ENCODE measurements at places on chromosomes 6 and 20.

DNA sequence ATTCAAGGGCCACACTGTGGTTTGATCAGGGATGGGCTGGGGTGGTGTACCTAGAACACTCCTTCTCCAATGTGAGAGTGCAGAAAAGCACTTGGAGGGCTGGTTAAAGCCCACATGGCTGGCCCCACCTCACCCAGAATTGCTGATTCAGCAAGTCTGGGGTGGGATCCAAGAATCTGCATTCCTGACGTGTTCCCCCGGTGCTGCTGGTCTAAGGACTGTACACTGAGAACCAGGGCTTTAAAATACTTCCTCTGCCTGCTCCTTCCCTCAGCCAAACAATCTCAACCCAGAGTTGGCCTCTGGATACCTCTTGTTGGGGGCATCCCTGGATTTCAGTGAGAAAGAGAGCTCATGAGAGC, 13.4 kb upstream of the OCSTAMP start:
- no peak for DNase-seq

- no peak for DNase-seq
Measured at GRCh38 chr20:40724566-40724965, 35.5 kb upstream of the MAFB start.

DNA sequence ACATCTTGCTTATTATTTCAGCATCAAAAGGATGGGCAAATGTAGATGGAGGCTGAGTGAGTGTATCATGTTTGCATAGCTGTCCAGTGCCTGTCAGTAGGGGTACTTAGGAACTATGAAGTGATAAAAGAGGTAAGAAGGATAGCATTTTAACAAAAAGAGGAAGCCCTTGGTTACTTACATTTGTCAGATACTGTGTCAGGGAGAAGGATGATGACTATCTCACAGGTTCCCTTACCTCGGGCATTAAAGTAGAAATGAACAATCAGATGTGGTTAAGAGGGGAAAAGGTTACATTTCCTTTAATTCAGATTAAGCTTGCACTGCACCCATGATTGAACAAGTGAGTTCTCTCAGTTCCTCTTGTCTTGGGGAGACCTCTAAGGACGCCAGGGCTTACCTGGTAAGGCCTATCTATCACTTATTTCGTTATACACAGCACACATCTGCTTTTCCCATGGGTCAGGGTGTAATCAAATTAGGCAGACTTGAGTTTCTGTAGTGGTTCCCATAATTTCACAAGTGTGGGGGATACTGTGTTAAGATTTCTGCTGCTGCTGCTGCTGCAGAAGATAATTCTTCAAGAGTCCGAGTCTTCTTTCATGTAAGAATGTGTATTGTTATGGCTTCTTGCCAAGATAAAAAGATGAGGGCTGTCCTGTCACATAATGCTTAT, 4.5 kb downstream of the FOXO3 start:
- no peak for DNase-seq

DNA sequence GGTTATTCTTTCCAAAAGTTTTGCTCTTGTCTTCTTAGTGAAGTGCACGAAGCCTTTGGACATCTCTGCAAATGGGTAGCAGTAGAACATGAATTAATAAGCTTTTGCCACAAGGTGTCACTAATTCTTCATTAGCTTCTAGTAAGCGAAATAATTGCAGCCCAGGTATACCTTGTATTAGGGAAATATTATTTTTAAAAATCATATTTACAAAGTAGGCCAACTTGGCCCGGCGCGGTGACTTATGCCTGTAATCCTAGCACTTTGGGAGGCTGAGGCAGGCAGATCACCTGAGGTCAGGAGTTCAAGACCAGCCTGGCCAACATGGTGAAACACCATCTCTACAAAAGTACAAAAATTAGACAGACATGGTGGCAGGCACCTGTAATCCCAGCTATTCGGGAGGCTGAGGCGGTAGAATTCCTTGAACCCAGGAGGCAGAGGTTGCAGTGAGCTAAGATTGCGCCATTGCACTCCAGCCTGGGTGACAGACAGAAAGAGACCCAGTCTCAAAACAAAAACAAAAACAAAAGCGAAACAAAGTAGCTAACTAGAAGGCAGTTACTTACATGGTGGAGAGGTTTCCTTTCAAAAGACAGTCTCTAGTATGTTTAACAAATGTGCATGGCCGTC, 8.8 kb upstream of the RSPH3 start:
- no peak for DNase-seq

DNA sequence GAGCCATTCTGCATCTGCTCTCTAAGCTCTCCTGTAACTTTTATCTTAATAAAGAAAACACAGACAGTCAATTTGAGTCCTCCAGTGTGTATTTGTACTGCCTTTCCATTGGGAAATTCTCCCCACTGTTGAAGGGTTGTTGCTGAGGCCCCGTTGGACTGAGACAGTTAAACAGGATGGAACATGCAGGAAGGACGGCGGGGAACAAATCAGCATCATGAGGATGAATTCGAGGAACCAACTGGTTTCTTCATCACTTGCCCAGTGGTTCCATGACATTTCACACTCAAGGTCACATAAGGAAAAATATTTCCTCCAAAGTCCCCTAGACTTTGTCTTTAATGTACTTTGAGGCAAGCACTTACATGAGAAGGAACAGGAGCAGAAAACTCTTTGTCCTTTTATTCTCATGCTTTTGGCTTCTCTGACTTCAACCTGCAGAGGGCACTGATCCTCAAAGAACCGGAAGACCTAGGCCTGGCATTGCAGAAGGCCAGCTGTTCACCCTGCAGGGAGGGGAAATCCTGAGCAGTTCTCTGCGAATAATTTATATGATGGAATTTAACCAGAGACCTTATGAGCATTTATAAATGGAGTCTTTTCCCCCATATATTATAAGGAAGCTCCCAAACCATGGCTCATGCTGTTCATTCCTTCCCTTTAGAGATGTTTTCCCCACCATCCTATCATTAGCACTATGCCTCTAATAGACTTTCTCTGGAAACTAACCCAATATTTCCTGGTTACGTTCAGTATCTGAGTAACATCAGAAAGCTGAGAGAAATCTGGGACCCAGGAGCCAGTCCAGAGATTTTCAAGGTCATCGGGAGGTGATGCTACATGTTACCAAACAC, 55.2 kb upstream of the ADGRF1 start:
- DNase-seq: no peak

DNA sequence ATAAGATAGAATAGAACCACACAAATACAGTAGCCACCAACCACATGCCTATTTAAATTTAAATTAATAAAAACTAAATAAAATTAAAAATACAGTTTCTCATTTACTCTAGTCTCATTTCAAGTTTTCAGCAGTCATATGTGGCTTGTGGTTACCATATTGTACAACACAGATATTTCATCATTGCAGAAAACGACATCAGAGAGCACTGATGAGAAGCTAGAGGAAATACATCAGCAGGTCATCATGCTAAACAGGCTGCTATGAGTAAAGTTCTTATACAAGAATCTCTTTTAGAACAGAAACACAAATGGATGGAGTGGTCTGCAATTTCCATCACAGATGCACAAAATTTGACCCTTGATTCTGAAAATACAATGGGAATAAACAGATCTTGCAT, 36.6 kb downstream of the TBC1D32 start:
- no peak for DNase-seq

DNA sequence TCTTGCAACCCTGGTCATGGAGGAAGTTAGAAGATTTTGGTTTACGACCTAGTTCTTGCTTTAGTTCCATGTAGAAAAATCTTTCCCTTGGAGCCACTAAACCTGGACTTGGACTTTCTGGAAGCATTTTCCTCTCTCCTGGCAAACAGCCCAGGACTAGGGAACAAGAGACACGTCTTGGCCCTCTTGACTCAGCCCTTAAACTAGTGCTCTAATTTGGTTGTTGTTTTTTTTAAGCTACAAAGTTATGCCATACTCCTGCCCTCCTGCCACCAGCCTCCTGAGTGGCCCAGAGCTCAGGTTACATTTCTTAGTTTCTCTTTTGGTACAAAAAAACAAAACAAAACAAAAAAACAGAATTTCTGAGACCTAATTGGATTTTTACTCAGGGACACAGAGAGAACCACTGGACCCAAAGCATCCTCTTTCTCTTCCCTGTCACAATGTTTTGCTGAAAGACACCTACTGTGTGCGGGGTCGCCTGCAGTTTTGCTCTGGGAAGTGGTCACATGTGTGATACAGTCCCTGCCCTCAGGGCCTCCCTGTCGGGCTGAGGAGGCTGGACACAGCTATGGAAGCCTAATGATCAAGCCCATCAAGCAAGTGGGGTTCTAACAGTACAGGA, 32.3 kb upstream of the SCUBE3 start:
- no peak for DNase-seq

DNA sequence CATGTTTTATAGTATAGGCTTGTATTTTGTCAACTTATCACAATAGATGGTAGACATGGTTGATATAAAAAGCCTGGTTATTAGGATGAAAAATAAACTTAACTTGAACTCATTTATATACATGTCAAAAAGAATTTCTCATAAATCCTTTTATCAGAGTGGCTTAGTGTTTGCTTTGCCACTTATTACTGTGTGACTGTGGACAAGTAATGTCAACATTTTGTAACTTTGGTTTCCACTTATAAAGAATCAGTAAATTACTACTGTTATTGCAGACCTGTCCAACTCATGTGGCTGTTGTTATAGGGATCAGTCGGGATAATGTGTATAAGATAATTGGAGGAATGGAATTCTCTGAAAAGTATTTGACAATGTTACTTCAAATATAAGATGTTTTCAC, 894.8 kb upstream of the FLRT3 start:
- no peak for DNase-seq

DNA sequence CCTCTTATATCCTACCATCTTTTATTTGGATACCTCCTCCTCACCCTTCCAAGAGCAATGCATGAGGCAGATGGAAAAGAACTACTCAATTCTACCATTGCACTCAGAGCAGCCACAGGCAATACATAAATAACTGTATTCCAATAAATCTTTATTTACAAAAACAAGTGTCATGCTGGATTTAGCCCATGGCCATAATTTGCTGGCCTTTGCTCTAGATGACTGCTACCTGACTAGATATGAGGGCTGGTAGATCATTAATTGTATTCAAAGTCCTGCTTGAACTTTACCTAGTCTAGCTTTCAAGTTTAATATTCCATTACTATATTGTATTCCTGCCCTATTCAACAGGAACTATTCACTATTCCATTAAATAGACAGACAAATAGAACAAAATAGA, 37.1 kb downstream of the AFG1L start:
- no peak for DNase-seq

GRCh38 chr6:155261111-155261900, 2.5 kb upstream of the CLDN20 start:
- no peak for DNase-seq

DNA sequence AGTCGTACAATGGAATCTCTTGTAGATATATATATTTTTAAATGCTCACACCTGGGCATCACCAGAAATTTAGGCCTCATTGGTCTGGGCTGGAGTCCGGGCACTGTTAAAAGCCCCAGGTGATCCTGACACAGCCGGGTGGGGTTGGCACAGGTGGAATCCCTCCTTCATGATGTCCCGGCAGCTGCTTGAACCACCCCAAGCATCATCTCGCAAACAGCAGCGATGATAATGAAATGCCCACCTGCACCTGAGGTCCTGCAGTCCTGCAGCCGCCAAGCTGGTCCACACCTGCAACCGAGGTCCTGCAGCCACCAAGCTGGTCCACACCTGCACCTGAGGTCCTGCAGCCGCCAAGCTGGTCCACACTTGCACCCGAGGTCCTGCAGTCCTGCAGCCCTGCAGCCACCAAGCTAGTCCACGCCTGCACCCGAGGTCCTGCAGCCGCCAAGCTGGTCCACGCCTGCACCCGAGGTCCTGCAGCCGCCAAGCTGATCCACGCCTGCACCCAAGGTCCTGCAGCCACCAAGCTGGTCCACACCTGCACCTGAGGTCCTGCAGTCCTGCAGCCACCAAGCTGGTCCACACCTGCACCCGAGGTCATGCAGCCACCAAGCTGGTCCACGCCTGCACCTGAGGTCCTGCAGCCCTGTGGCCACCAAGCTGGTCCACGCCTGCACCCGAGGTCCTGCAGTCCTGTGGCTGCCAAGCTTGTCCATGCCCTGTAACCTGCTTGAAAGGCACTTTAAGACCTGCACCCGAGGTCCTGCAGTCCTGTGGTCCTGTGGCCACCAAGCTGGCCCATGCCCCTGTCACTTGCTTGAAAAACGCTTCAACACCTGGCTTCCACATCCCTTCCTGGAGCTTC, 261.2 kb downstream of the DLL1 start:
- no peak for DNase-seq

- DNase-seq: no peak
Measured at GRCh38 chr6:35058865-35059522, 82.1 kb downstream of the TCP11 start.

GRCh38 chr6:4817551-4817950, 41.3 kb downstream of the CDYL start:
- DNase-seq: no peak

GRCh38 chr6:56837322-56837894, 117.5 kb upstream of the BEND6 start:
- no peak for DNase-seq

GRCh38 chr20:13081877-13082276, 73.1 kb downstream of the SPTLC3 start:
- no peak for DNase-seq

GRCh38 chr6:44833248-44833647, 445.7 kb downstream of the CDC5L start:
- DNase-seq: no peak

- DNase-seq: no peak
Measured at GRCh38 chr20:39263076-39263475, 300.9 kb downstream of the DHX35 start.

All from stimulated activated CD4-positive, alpha-beta T cell treated with anti-CD3 and anti-CD28 coated beads, Interleukin-15, amount 100 ng/mL, for 1 hour (primary cell).